PC-9 (cell line): ENCODE measurements at places on chromosomes 2 and 18.
A peak's percentile ranks its signal among the peaks of the same experiment; 100 is the strongest.

DNA sequence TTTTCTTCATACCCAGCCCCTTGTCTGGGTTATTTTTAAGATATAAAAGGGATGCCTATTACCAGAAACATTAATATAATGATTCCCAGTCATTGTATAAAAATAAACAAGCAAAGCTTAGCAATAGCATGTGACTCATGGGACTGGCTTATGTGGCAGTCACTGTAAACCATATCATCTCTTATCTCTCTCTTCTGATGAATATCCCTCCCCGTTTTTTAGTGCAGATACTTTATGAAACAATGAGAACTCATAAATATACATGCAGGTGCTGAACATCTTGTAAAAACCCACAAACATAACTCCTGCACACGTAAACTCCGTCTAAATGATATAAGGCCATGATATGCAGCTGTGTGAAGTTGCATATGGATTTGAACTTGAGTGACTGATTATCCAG lies 154.9 kb downstream of the MGAT5 start:
- H3K4me3 ChIP-seq: no peak overlapping the region
- no peak for DNase-seq
- H3K4me1 ChIP-seq: peaks cover 13% of the 10 kb centered on the region
- no peaks in the 10 kb centered on the region for H3K27me3 ChIP-seq
- H3K36me3 ChIP-seq: no peaks in the 10 kb centered on the region

DNA sequence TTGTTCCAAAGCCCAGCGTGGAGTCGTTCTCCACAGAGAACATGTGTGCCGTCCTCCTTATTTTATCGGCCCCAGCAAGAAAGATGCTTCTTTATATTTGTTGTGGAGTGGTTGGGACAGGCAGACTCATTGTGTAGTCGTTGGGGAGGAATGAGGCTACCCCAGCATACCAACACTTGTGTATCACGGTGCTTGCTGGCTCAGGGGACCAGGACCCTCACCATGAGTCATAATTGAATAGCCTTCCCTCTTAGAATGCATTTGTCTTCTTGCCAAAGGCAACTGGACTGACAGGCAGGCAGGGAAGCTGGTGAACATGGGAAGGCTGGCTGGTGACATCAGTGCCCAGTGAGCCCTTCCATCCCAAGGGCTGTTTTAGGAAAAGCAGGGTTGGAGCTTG lies 4.7 kb downstream of the CAPN10 start:
- H3K27me3 ChIP-seq: no peaks in the 10 kb centered on the region
- H3K4me1 ChIP-seq: peaks cover 14% of the 10 kb centered on the region
- H3K27ac ChIP-seq: no peak overlapping the region

- DNase-seq: peak; percentile 41
- peaks cover 28% of the 10 kb centered on the region for H3K36me3 ChIP-seq
- peaks cover 19% of the 10 kb centered on the region for H3K4me1 ChIP-seq
- H3K27me3 ChIP-seq: no peaks in the 10 kb centered on the region
Observed at GRCh38 chr2:98601532-98602132, 6.7 kb downstream of the COA5 start.

DNA sequence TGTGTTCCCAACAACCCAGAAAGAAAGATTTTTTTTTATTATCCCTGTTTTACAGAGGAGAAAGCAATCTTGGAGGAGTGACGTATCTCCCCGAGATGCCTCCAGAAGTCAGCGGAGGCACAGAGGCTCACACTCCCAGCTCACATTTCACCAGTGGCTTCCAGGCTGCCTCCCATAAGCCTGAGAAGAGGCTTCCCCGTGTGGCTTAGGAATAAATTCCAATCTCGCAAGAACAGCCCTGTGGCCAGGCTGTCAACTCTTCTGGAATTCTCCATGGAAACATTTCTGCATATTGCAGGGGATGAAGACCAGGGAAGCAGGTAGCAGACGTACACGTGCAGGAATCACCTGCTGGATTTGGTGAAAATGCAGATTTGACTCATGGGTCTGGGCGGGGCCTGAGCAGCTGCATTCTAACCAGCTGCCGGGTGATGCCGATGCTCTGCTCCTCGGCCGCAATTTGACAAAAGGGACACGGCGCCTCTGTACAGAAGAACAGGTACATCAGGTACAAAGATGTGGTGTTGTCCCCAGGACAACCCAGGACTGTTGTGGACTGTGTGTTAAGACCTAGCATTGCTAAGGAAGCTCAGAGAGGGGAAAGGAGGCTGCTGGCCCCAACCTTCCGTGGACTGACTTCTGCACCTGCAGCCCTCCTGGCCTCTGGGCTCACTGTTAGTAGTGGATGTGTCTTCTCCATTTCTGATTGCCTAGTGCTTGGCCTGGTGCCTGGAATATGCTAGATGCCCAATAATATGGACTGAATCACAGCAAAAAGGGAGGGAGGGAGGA lies 114.2 kb upstream of the ID2 start:
- DNase-seq: peak; percentile 5
- H3K27ac ChIP-seq: no peak overlapping the region
- no peaks in the 10 kb centered on the region for H3K36me3 ChIP-seq
- no peak overlapping the region for H3K4me3 ChIP-seq

DNA sequence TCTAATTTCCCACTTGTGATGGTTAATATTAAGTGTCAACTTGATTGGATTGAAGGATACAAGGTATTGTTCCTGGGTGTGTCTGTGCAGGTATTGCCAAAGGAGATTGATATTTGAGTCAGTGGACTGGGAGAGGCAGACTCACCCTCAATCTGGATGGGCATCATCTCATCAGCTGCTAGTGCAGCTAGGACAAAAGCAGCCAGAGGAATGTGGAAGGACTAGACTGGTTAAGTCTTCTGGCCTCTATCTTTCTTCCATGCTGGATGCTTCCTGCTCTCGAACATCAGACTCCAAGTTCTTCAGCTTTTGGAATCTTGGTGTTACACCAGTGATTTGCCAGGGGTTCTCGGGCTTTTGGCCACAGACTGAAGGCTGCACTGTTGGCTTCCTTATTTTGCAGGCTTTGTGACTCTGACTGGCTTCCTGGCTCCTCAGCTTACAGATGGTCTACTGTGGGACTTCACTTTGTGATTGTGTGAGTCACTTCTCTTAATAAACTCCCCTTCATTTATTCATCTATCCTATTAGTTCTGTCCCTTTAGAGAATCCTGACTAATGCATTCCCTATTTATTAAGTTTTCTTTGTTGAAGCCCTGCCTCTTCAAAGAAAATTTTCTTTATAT lies 1087.5 kb upstream of the NXPH2 start:
- H3K36me3 ChIP-seq: no peaks in the 10 kb centered on the region
- no peaks in the 10 kb centered on the region for H3K4me1 ChIP-seq
- no peak overlapping the region for H3K27ac ChIP-seq
- DNase-seq: no peak
- no peak overlapping the region for H3K4me3 ChIP-seq

GRCh38 chr2:152307863-152308262 lies 27.1 kb upstream of the FMNL2 start:
- H3K36me3 ChIP-seq: no peaks in the 10 kb centered on the region
- H3K27ac ChIP-seq: no peak overlapping the region
- no peak overlapping the region for H3K4me3 ChIP-seq
- H3K4me1 ChIP-seq: peaks cover 17% of the 10 kb centered on the region
- H3K27me3 ChIP-seq: no peaks in the 10 kb centered on the region
- DNase-seq: no peak

- no peaks in the 10 kb centered on the region for H3K36me3 ChIP-seq
- no peak for DNase-seq
- H3K27ac ChIP-seq: no peak overlapping the region
- no peaks in the 10 kb centered on the region for H3K27me3 ChIP-seq
- no peaks in the 10 kb centered on the region for H3K4me1 ChIP-seq
Observed at GRCh38 chr2:158797963-158798700, 3.0 kb downstream of the DAPL1 start.

- DNase-seq: no peak
- H3K27ac ChIP-seq: no peak overlapping the region
- no peaks in the 10 kb centered on the region for H3K27me3 ChIP-seq
Observed at GRCh38 chr2:39683022-39683699, 17.4 kb downstream of the TMEM178A start.

DNA sequence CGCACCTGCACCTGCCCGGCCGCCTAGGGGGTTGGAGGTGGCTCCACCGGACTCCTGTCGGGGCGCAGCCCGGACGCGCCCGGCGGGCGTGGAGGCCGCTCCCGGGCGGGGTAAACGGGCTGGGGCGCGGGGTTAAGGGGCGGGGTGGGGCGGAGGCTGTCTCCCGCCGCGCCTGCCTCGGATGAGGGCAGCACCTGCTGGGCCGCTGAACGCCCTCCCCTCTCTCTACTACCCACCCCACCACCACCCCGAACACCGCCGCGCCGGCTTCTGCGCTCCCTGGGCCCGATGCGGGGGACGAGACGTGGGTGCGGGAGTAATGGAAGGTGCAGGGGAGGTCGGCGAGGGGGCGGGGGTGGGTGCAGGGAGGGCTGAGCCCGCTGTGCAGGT lies 224.8 kb upstream of the ID2 start:
- DNase-seq: no peak
- no peak overlapping the region for H3K4me3 ChIP-seq
- no peak overlapping the region for H3K27ac ChIP-seq
- peaks cover 98% of the 10 kb centered on the region for H3K27me3 ChIP-seq
- H3K4me1 ChIP-seq: no peaks in the 10 kb centered on the region

GRCh38 chr2:113886479-113887008 lies 3.3 kb upstream of the ACTR3 start:
- no peaks in the 10 kb centered on the region for H3K27me3 ChIP-seq
- H3K4me3 ChIP-seq: no peak overlapping the region
- peak; percentile 62 for DNase-seq
- peaks cover 27% of the 10 kb centered on the region for H3K4me1 ChIP-seq
- no peak overlapping the region for H3K27ac ChIP-seq
- H3K36me3 ChIP-seq: no peaks in the 10 kb centered on the region

DNA sequence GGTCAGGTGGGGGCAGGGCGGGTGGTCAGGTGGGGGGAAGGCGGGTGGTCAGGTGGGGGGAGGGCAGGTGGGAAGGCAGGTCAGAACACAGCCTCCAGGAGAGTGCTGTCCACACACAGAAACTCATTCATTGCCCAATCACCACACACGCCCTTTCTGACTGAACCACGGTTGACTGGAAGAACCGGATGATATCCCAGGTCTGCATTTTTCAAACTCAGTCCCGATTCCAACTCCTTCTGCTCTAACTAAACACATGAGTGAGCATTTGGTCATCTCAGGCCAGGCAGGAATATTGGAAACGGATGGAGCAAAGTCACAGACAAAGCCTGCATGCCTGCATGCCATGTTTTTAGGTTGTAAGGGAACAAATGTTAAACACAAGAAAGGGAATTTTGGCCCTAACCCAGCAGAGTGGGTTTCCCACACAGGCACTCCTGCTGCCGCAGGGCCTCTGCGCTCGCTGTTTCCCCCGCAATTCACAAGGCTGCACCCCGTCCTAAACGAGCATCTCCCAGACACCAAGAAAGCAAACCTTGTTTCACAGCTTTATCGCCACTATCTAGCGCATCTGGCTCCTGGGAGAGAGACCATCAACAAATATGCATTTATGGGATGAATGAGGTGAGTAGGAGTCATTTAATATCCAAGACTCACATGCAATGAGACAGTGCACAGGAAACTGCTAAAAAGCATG lies 100.1 kb downstream of the ZNF516 start:
- no peak overlapping the region for H3K27ac ChIP-seq
- H3K4me1 ChIP-seq: peaks cover 8% of the 10 kb centered on the region
- H3K36me3 ChIP-seq: no peaks in the 10 kb centered on the region
- no peaks in the 10 kb centered on the region for H3K27me3 ChIP-seq
- DNase-seq: peak; percentile 73
- H3K4me3 ChIP-seq: no peak overlapping the region

GRCh38 chr2:98476192-98476868 lies 31.7 kb downstream of the INPP4A start:
- peaks cover 33% of the 10 kb centered on the region for H3K4me1 ChIP-seq
- H3K27ac ChIP-seq: no peak overlapping the region
- no peak overlapping the region for H3K4me3 ChIP-seq
- no peaks in the 10 kb centered on the region for H3K36me3 ChIP-seq
- H3K27me3 ChIP-seq: no peaks in the 10 kb centered on the region
- DNase-seq: no peak

DNA sequence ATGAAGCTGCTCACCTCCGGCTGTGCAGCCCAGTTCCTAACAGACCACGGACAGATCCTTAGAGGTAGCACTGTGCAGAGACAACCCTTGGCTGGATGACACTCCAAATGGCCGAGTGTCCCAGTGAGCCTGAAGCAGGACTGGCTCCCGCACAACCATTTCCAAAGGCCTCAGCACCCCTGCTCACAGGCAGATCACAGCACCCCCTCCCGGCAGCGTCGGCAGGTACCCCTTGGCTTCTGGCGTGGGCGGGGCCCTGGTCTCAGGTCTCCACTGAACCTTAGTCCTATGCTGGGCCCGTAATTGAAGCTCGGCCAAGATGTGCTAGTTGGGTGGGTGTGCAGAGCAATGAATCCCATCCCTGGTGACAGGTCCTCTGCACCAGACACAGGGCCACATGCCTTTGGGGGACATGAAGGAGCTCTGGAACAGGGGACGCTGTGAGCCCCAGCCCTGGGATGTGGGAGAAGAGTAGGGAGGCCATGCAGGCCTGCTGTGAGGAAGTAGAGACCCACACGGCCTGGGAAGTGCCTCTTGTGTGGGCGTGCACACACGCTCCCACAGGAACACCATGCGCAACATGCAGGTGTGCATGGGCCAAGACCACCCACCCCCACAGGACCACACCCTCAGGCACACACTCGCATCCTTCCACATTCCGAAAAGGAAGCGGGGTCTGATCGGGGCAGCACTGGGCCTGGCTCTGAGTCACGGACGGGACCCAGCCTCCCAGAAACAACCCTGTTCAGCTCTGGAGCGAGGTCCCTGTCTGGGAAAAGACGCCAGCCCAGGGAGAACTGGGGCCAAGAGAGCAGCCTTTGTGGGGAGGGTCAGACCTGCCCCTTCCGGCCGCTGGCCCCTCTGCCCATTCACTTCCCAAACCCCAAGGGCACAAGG lies 2.8 kb downstream of the DUSP2 start:
- no peak overlapping the region for H3K27ac ChIP-seq
- no peaks in the 10 kb centered on the region for H3K27me3 ChIP-seq
- no peak for DNase-seq
- H3K4me3 ChIP-seq: no peak overlapping the region

DNA sequence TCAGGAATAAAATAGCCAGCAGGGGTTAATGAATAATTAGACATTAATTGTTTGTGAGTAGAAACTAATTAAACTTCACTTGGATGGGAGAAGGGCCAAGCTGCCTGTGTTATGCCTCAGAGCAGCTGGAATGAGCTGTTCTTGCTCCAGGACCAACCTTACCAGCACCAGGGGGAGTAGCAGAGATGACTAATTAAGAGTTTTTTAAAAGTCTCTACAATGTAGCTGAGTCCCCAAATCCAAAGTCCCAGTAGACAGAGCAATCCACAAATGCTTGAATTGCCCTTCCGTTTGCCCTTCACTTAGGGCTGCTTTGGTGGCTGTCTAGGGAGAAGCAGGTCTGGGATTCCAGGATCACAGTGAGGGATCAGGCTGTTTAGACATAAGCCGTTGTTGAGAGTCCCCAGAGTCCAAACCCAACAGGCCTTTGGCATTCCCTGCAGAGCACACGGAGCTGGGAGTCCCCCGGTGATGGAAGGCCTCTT lies 59.4 kb downstream of the RHOB start:
- H3K4me1 ChIP-seq: no peaks in the 10 kb centered on the region; the same call in 1 of the 2 replicates
- no peaks in the 10 kb centered on the region for H3K27me3 ChIP-seq
- no peaks in the 10 kb centered on the region for H3K36me3 ChIP-seq
- no peak overlapping the region for H3K4me3 ChIP-seq
- no peak overlapping the region for H3K27ac ChIP-seq

GRCh38 chr18:24003903-24004640 lies 10.5 kb upstream of the TTC39C start:
- DNase-seq: no peak
- no peaks in the 10 kb centered on the region for H3K36me3 ChIP-seq
- H3K4me1 ChIP-seq: peaks cover 7% of the 10 kb centered on the region
- no peak overlapping the region for H3K4me3 ChIP-seq
- no peak overlapping the region for H3K27ac ChIP-seq
- no peaks in the 10 kb centered on the region for H3K27me3 ChIP-seq
